CD8-positive, alpha-beta T cell (primary cell): ENCODE measurements at places on chromosomes 6 and 20. TPM values are rescaled to one million over a fixed set of nuclear protein-coding genes. Genes with fewer than 3 reads are reported as not detected.
A peak's percentile ranks its signal among the peaks of the same experiment; 100 is the strongest.

GRCh38 chr6:410555-411395 is 19.2 kb downstream of the IRF4 start:
- no peak for DNase-seq

DNA sequence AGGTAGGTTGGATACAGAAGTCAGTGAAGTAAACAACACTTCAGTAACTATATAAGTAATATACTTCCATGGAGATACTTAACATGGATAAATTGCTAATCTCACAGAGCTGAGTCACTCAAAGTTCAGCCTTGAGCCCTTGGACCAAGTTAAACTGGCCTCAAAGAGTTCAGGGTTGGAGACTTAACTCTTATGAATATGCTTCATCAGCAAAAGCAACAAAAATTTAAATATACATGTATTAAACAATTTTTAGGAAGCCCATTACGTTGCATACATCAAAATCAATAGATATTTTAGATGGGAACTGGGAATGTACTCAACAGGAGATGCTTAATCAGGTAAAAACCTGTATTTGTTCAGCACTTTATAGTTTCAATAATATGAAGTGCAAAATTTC is 12.2 kb downstream of the MTCL3 start:
- no peak for DNase-seq

The EMILIN3 gene
- not detected for total RNA-seq

DNA sequence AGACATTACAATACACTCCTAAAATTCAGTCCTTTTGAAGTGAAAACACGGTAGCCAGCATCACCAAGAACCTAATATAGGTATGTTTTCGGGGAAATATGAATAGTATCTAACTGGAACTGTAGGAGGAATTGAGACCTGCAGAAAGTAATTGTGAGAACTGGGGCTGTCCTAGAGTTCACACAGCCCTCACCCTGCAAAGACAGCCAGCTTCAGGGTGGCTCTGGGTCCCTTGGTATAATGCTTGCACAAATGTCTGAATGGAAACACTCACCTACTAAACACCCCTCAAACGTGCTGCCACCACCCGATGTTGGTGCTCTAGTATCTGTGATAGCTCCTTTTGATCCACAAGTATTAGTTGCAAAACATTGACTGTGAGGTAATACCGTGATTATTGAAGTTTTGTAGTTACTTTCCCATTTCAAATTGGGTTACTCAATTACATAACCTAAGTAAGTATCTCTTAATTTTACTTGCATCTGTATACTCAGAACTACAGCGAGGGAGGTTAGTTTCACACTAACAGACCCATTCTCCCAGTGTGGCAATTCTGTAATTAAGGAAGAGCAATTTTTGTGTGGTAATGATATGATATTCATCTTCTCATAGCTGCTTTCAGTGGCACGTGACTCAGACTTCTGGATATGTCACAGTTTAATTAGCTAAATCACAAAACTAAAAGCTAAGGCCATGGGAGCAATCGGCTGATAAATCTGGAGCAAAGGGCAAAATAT is 129.5 kb downstream of the INSM1 start:
- DNase-seq, result no peak

DNA sequence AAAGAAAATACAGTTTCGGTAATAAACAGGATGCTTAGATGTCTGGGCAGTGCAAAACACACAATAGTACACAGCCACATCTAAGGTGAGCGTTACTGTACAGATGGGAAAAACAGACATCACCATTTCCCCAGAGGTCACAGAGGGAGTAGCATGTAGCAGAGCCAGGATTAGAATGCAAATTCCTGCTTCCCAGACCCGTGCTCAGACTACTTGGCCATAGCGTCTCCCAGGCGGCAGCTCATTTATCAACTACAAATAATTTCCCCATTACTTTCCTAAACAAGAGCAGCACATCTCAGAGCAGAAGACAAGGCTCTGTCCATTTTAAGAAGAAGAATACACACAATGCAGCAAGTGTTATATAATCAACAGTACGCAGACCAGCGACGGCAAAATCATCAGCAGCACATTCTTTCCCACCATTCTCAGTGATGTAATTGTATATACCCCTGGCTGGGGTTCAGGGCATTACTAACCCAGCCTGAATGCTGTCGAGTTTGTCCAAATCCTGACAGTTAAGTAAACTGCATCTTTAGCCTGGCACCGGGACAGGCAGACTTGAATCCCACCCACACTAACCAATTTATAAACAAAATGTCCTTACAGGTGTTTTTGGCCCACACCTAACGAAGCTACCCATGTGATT is 61.9 kb downstream of the CNKSR3 start:
- DNase-seq, result no peak

- no peak for DNase-seq
Observed at GRCh38 chr20:12936020-12936419, 72.8 kb upstream of the SPTLC3 start.

DNA sequence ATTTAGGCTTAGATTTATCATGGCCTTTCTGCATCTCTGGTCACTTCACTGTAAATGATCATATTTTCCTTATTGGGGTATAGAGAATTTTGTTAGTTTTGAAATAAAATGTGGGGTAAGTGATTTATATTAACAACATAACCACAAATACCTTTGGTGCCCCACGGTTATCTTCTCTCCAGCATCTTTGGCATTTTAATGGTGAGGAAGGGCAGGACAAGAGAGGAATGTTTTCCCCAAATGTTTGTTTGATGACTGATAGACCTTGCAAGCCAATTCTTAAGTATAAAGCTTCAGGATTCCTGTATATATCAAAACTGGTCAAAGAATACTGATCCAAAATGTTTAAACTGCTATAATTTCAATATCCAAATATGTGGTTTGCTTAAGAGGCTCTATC is 171.6 kb upstream of the SMLR1 start:
- no peak for DNase-seq

The SUPT3H gene
- total RNA-seq, result 9.4 TPM

GRCh38 chr6:131657630-131658111 is 20.6 kb downstream of the ENPP3 start:
- DNase-seq, result no peak

DNA sequence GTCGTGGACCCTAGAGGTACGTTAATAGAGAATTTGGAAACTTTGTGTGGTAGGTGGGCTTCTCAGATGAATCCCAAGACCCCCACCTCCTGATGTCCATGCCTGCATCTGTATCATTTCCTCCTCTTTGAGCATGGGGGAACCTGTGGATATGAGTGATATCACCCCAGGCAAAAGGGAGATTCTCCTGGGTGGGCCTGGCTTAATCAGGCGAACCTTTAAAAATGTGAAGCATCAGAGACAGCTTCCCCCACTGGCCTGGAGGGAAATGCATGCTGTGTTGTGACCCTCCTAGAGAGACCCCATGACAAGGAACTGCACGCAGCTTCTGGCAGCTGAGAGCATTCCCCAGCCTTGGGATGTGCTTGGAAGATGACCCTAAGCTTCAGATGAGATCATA is 180.9 kb downstream of the MBOAT1 start:
- DNase-seq, result no peak

The TNXB gene
- total RNA-seq, result 9.7 TPM

The POPDC3 gene
- not detected for total RNA-seq

DNA sequence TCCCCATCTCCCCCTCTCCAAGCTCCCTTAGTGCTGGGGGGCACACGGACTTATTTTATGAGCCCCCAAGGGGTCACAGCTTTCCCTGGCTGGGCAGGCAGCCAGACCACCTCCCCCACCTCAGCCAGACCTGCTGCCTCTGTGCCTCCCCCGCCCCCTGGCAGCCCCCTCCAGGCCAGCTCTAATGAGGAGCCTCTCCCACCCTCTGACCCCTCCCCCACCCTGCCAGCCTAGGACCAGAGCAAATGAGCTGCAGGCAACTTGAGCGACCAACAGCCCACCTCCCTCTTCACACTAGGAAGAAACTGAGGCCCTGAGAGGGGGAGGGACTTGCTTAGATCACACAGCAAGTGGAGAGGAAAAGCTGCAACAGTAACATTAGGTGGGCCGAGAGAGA is 1.9 kb downstream of the GDF5 start:
- DNase-seq, result no peak

DNA sequence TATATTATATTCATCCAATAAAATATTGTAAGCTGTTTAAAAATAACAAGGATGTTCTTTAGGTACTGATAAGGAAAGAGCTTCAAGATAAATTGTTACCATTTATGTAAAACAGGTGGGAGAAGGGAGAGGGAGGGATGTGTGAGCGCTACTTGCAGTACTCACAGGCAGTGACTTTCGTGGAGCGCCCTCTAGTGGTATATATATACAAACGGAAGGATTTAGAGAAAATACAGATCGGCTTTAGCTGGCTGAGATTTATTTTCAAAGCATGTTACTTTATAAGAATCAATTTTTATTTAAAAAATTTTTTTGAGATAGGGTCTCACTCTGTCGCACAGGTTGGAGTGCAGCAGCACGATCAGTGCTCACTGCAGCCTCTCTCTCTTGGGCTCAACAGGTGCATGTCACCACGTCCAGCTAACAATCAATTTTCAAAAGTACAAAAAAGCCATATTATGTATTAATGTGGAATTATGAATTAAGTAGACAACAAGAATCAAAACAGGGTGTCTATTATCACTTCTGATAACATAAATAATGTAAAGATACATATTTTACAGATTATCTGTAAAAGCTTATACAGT is 3.3 kb upstream of the MOG start:
- DNase-seq, result peak; percentile 36

GRCh38 chr6:25556516-25556915 is 95.5 kb upstream of the SCGN start:
- peak; percentile 61 for DNase-seq

DNA sequence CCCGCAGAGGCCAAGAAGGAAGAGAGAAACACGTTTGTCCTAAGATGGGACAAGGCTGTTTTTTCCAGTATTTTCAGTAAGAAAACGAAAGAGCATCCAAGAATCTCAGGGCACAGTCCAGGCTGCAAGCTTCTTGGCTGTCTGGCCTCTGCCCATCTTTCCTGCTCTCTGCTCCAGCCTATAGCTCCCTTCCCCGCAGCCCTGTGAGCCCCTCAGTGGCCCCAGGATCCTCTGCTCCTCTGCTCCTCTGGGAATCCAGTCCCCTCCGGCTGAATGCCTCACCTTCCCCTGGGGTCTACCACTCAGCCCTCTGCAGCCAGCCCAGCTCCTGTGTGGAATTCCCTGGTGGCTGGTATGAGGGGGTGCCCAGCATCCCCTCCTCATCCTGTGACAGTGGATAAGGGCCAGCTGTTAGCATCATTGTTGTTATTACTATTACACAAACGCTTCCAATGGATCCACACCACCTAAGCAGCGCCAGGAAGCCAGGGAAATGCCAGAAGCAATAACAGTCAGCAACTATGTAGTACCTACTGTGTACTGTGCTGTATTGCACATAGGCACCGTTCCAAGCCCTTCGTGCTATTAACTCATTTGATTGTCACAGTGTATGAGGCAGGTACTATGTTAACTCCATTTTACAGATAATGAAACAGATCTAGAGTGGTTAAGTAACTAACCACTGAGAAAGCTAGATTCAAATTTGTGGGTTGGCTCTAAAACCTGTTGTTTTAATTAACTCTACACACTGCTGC is 60.3 kb upstream of the PTPN1 start:
- no peak for DNase-seq

The RIPOR2 gene
- 92.5 TPM for total RNA-seq

The TCF15 gene
- total RNA-seq, result not detected

- no peak for DNase-seq
Observed at GRCh38 chr20:57568088-57568896, 7.4 kb downstream of the PCK1 start.

DNA sequence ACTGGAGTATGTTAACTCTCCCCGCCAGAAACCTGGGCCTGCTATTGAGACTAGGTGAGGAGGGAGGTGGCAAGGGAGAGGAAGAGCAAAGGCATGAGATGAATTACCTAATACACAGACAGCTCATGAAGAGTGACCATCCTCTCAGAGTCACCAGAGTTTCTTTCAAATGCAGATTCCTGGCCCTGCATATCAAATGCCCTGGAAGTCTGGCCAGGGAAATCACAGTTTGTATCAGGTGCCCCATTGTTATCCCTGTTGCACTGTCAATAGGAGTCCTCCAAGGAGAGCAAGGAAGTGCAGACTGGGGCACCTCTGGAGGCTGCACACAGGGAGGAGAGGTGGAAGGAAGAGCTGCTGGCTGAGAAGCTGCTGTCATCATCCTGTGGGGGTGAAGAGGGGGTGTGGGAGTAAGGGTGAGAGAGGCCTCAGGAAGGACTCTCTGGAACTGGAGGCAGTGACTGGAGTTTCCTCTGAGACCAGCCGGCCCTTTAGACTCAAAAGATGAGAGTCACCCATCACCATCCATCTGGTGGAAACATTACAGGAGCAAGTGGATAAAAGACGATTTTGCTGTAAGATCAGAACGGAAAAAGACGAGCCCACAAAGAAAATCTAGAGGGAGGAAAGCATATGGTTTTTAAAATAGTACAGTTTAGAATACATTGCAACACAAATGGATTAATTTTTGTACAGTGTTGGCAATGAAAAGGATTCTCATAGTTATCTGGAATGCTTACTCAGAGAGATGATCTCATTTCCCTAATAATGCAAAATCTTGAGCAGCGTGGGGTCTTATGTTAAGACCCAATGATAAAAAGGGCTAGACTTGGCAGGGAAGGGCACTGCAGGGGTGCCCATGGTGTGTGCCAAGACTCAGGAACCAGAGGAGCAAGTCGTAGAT is 268.1 kb downstream of the UST start:
- no peak for DNase-seq

GRCh38 chr6:47502920-47503319 is 25.3 kb downstream of the CD2AP start:
- DNase-seq, result no peak

GRCh38 chr20:57289391-57290177 is 23.1 kb upstream of the BMP7 start:
- no peak for DNase-seq

The SIRPB1 gene
- total RNA-seq, result 3.9 TPM

DNA sequence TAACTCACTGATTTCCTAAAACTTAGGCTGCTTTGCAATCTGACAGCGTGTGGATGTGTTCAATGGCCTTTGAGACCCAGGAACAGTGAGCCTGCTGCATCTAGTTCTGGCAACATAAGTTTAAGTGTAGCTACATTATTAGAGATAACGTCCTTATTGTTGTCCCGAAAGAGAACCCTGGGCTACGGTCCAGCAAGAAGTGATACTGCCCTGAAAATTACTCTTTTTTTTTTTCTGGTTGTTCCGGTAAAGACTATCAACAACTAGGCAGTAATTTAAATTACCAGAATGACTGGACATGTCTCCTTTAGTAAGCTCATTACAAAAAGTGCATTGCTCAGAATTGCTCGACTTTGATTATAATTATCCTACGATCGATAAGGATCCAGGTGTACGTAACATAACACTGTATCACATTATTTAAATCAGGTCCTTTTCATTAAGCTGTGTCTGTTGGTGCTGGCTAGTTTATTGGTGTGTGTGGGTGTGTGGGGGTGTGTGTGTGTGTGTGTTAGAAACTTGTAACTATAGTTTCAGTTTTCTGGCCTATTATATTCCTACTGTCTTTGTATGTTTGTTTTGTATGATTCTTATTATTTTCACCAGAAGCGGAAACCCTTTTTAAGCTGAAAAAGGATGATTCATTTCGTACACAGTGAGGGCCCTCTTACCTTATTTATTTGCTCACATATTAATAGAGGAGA is 3.0 kb downstream of the TSHZ2 start:
- DNase-seq, result no peak

DNA sequence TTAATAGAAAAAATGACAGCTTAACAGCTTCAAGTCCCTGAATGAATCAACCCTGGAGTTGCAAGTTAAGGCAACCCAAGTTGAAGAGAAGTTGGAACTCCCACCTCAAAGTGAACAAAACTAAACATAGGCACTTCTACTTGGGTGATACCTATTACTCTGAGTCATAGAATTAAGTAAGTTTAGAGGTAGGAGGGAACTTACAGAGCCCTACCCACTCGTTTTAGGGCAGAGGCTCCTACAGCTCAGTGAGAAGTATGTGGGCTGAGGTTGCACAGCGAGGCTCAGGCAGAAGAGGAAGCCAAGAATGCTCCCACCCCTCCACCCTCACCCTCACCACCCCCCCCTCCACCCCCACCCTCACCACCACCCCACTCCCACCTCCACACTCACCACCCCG is 42.2 kb downstream of the NFATC2 start:
- DNase-seq, result peak; percentile 85
